ENCODE measurements at places on chromosomes 12 and 14.
A peak's percentile ranks its signal among the peaks of the same experiment; 100 is the strongest.

GRCh38 chr12:1131811-1132224, 140.8 kb downstream of the ERC1 start:
- no peak for DNase-seq

DNA sequence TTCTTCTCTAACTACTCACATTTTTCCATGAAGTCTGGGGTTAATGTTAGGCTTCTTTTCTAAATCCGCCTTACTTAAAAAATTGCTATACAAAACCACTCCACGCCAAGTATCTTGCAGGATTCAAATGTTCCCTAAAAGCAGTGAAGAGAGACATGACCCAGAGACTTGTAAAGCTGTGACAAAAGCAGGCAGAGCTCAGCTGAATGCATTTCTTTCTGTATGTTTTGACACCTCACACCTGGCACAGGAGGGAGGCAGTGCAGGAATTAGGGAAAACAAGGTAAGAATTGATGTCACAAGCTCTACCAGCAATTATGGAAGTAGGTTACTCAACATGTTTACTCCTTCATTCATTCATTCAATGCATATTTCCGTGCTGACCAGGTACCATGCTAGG, 295.0 kb downstream of the RPAP3 start:
- DNase-seq, result no peak

DNA sequence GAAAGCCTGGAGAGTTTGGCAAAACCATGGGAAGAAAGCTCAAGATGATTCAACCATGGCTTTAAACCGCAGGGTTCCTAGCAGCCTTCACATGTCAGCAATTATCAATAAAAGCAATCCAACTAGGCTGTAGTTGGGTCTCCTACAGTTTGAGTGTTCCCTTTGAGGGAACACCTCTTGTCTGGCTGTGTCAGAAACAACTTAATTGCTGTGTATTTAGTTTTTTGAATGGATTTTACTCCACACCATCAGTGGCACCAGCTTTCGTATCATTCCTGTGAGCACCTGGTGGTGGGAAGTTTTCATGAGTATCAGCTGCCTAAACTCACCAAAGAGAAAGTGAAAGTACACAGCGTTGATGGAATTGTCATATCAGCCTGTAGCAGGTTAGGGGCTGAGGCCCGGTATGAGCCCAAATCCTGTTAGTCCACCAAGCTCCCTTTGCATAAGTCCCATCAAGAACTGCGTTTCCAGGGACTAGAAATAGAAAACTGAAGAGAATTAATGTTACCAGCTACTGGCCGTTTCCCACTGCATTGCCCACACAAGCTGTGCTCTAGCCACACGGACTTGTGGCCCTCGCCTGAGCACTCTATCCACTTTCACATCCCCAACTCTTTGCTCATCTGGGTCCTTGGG, 10.9 kb upstream of the IL26 start:
- DNase-seq, result no peak

DNA sequence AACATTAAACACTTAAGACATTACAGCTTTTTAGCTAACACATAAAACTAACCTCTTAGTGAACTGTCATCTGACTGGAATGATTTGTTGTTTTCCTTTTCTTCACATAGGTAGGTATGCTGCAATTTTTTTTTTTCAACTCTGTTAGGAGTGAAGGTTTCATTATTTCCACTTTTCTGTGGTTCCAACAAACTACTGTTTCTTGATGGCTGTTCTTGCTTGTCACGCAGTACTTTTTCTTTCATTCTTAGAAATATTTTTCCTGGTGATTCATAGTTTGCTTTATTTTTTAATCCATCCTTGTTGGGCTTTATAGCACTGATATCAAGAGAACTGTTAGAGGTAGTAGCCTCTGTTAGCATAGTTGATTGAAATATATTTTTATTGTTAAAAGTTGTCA, 6.3 kb downstream of the MIS18BP1 start:
- DNase-seq, result no peak

DNA sequence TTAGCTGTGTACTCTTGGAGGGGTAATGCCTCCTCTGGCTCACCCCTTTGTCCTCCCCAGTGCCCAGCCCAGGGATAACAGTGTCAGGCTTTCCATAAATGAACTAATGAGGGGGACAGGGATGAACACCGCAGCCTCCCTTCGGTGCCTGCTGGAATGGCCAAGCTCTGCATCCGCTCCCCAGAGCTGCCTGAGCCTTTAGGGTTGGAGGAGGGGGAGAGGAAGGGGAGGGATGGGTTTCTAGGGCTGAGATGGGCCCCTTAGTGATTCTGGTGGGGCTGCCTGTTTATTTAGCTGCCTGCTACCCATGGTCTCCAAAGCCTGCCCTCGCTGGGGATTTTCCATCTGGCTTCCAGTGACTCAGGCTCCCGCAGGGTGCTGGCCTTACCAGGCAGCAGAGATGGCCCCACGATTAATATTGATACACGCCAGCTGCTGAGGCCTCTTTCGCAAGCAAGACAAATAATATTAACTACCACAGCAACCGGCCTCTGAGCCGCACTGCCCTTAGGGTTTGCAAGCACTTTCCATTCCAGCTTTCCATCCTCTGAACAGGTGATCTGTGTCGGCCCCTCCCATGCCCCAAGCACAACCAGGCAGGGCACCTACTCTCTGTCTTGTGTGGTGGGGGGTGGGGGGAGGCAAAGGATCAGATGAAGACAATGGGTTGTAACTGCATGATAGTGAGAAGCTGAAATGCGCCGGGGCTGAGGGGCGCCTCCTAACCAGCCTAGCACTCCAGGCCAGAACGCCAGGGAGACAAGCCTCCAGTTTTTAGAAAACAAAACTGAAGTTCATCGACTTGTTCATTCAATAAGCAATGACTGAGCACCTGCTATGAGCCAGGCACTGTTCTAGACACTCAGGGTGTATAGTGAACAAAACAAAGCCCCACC, 56.7 kb downstream of the C14orf132 start:
- no peak for DNase-seq

GRCh38 chr14:71130491-71131179, 223.4 kb downstream of the PCNX1 start:
- DNase-seq, result no peak

DNA sequence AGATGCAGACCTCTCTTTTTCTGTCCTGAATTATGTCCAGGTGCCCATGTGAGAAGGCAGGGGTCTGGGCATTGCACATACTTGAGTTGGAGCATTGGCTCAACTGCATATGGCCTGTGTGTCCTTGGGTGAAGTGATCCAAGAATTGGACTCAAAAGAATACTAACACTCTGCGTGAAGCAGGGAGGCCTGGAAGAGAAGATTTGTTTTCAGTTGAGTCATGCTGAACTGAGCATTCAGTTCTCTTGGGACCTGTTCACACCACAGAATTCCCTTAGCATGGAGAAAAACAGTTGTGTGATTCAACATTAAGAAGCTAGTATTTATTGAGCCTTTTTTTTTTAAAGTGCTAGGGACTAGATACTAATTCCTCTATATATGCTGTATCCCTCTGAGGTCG, 164.7 kb upstream of the TBX3 start:
- no peak for DNase-seq

GRCh38 chr12:3140284-3140683, 63.1 kb downstream of the TSPAN9 start:
- DNase-seq, result no peak

DNA sequence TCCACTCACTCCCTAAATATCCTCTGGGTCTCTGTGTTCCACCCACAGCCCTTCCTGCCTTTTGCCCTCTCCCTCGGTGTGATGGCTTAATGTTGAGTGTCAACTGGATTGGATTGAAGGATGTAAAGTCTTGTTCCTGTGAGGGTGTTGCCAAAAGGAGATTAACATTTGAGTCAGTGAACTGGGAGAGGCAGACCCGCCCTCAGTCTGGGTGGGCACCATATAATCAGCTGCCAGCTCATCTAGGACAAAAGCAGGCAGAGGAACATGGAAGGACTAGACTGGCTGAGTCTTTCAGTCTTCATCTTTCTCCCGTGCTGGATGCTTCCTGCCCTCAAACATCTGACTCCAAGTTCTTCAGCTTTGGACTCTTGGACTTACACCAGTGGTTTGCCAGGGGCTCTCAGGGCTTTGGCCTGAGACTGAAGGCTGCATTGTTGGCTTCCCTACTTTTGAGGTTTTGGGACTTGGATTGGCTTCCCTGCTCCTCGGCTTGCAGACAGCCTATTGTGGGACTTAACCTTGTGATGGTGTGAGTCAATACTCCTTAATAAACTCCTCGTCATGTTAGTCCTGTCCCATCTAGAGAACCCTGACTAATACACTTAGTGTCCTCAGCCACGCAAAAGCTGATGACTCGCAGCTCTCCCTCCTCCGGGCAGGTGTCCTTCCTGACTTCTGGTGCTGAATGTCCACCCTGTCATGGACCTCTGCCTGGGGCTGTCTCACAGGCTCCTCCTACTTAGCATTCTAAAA, 5.9 kb downstream of the DGLUCY start:
- DNase-seq, result peak; percentile 84

DNA sequence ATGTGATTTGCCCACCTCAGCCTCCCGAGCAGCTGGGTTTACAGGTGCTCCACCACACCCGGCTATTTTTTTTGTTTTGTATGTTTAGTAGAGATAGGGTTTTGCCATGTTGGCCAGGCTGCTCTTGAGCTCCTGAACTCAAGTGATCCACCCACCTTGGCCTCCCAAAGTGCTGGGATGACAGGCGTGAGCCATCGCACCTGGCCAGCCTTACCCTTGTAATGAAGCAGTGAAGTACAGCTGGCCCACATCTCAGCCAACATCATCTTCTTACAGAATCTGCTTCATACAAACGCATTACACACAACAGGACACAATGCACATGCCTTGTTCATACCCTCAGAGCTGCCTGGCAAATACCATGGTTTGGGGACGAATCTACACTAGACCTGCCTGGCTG, 31.3 kb upstream of the CHFR start:
- DNase-seq, result no peak

GRCh38 chr12:72472350-72472749, 200.2 kb downstream of the TRHDE start:
- no peak for DNase-seq

- no peak for DNase-seq
These were observed 181.3 kb downstream of the CCDC59 start for GRCh38 chr12:82176761-82177490.

DNA sequence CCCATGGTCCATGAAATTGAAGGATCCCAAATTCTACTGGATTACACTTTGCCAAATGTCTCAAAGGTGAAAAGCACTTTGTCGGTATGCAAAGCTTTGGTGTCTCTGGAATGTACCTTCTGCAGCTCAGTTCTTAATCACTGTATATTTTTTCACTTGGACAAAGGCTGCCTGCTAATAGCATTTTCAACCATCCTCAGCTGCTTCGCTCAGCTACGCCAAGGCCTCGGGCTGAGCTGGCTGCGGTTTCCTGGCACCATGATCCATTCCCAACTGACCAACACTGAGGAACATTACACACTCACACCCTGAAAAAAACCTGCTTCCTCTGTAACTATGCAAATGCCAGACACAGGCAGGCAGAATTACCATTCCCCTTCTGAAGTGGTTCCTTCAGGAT, 335.2 kb downstream of the DPF3 start:
- DNase-seq, result peak; percentile 55

DNA sequence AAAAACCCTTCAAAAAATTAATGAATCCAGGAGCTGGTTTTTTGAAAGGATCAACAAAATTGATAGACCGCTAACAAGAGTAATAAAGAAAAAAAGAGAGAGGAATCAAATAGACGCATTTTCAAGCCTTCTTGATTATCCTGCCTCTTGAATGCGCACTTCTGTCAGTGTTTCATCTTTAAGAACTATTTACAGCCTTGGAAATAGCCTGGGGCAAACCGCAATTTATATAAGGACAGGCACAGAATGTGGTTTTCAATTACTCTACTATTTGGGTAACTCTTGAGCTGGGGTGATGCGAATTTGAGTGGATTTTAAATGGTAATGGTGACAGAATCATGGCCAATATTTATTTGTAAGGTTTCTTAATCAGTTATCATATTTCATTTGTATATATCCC, 179.1 kb upstream of the OTX2 start:
- DNase-seq, result no peak

- DNase-seq, result no peak
These were observed 384.9 kb upstream of the FOXG1 start for GRCh38 chr14:28381656-28382055.

DNA sequence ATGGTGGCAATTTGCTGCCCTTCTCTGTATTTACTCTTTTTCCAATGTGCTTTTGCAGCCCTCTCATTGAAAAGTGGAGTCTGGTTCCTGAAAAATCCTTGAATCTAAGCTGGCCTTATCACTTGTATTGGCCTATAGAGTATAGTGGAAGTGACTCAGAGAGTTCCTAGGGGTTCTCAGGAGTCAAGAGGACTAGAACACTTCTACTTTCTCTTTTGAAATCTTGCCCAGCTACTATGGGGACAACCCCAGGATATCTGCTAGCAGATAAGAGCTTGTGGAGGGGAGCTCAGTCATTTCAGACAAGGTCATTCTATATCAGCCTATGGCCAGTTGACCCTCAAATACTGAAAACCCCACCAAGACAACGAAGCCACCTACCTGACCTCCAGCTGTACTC, 26.7 kb upstream of the WSCD2 start:
- no peak for DNase-seq

DNA sequence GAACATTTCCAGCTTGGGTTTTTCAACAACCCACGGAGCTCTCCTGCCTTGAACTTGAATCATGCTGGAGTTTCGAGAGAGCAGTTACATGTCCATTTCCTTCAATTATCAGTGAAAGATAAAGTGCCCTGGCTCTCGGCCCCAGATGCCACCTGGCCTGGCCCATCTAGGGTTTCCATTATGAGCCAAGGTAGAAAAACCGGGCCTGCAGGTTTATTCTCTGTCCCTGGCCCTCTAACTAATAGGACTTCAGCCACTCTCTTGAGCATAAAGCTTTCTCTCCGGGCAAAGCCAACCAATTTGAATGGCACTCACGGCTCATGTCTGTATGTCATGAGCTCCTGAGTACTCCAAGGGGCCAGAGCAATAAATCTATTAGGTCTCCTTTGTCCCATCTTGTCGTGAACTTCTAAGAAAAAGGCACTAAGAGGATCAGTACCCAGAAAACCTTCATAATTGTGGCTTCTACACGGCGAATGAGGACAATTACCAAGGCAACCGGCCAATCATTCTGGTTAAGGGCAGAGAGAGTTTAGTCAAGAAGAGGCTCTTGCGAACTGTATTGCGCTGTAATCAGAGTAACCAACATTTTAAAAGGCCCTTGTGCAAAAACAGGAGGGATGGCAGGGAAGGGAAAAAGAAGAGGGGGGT, 392.3 kb downstream of the MED13L start:
- DNase-seq, result no peak

DNA sequence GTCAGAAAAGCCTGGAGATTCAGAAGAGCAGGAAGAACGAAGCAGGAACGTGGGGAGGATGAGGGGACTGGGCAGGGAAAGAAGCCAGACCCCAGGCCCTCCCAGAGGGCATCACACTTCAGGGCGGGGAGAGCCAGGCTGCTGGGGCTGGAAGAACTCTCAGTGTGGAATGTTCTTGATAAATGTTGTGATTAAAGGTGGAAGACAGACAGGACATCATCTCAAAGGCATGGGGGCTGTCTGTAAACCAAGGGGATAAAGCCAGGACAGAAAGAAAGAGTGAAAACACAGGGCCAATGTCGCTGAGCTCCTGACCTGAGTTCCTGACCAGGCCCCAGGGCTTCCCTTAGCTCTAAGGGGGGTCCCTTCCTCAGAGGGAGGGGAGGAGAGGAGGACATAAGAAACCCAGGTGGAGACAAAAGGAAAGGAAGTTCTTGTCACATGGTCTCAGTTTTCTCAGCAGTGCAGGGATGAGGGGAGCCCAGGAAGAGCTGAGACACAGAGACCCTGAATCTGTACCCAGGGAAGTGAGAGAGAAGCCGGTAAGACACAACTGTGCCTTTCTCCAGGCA, 56.3 kb downstream of the SETD3 start:
- DNase-seq, result no peak

Measured in keratinocyte (primary cell).